Thyroid gland (tissue), 4 donors: ENCODE measurements at places on chromosomes 6 and 20. TPM values are rescaled to one million over a fixed set of nuclear protein-coding genes. Genes with fewer than 3 reads are reported as not detected.

GRCh38 chr6:161029195-161029809 is 37.7 kb downstream of the MAP3K4 start:
- H3K4me3 ChIP-seq: no peak overlapping the region
- H3K36me3 ChIP-seq: no peaks in the 10 kb centered on the region
- no peak for DNase-seq
- H3K4me1 ChIP-seq: no peaks in the 10 kb centered on the region
- H3K27me3 ChIP-seq: no peaks in the 10 kb centered on the region

GRCh38 chr6:7921046-7921445 is 10.5 kb upstream of the TXNDC5 start:
- no peaks in the 10 kb centered on the region for H3K27me3 ChIP-seq
- H3K27ac ChIP-seq: no peak overlapping the region
- H3K4me1 ChIP-seq: no peaks in the 10 kb centered on the region
- DNase-seq: no peak
- no peak overlapping the region for H3K4me3 ChIP-seq
- H3K36me3 ChIP-seq: no peaks in the 10 kb centered on the region

DNA sequence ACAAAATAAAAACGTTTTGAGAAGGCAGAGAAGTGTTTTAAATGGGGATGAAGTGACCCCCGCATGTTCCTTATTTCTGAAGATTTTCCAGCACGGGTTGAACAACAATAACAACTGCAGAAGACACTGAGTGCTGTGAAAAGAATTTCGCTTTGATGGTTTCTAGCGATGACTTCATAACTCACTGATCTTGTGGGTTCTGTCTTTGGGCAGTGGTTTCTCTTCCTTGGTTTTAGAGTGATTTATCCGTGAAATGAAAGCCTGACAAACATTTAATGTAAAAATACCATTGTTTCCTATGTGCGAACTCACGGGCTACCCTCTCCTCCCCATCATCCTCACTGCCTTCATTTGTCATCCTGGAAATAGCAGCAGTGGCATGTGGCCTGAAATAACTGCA is 793.9 kb downstream of the QKI start:
- H3K27ac ChIP-seq: no peak overlapping the region
- no peaks in the 10 kb centered on the region for H3K27me3 ChIP-seq
- H3K36me3 ChIP-seq: no peaks in the 10 kb centered on the region
- H3K4me1 ChIP-seq: no peaks in the 10 kb centered on the region
- DNase-seq: no peak

DNA sequence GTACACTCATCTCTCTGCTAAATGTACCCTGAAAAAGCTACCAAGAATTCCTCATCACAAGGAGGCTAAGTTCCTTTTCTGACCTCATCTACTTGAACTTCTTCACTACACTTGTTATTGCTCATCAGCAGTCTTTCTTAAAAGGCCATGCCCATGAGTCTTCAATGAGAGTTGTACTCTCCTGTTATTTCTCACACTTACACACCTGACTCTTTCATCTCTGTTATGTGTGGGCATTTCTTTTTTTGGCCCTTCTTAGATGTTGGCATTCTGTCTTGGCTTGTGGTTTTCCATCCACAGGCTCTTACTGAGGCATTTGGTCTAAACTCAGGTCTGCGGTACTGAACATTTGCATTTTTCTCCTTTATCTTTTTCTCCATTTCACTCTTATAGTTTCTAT is 10.7 kb upstream of the SLC17A1 start:
- H3K27me3 ChIP-seq: no peaks in the 10 kb centered on the region
- H3K36me3 ChIP-seq: no peaks in the 10 kb centered on the region
- DNase-seq: no peak
- H3K27ac ChIP-seq: no peak overlapping the region
- H3K4me3 ChIP-seq: no peak overlapping the region

CHMP4B gene
- 93.5 TPM for total RNA-seq

ABHD16B gene
- not detected for total RNA-seq

DNA sequence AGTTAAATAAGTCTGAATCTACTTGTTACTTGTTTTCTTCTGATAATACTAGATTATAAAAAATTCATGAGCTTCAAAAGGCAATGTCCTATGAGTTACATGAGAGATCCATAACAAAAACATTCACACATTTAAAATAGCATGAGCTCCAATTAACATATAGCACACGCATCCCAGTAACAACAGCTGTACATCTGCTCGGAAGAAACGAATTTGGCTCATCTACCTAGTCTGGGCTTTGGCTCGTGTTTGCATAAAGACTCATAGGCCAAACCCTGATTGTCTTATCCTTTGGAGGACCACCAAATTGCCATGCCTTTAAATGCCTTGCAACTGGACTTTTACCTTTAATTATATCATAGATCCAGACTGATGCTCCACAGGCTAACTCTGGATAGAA is 259.7 kb upstream of the CHD6 start:
- H3K4me1 ChIP-seq: no peaks in the 10 kb centered on the region
- no peak overlapping the region for H3K27ac ChIP-seq
- no peak overlapping the region for H3K4me3 ChIP-seq

HMGCLL1 gene
- total RNA-seq: 1.0 TPM

BHLHE23 gene
- not detected for total RNA-seq

DNA sequence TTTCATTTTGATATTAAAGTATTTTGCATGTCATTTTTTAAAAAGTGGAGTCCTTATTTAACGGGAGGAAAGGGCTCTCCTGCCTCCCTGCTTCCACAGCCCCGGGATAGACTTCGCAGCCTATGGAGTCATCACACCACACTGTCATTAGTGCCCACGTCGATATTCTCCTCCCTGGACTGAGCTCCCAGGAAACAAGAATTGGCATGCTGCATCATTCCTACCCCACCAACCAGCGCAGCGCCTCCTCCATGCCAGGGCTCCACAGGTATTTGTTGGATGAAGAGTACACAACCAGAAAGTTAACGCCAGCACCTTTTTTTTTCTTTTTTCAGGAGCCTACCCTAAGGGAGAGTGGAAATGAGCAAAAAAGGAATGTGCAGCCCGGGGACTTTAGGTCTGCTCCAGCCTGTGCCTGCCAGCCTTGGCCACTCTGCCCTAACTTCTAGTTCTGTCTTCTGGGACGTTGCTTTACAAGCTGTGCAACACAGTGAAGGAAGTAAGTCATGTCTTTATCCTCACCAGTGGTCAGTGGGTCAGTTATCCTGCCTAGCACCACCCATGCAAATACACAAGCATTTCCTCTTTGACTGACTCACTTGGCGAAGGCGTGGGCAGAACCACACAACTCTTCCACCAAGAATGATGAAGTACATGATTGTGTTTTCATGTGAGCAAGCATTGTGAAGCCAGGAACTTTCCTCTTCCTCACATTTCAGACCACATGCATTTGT is 180.7 kb upstream of the UST start:
- H3K27ac ChIP-seq: no peak overlapping the region
- H3K4me1 ChIP-seq: no peaks in the 10 kb centered on the region
- H3K36me3 ChIP-seq: no peaks in the 10 kb centered on the region
- H3K27me3 ChIP-seq: no peaks in the 10 kb centered on the region
- no peak for DNase-seq

GRCh38 chr6:35082733-35083403 is 58.3 kb downstream of the TCP11 start:
- no peaks in the 10 kb centered on the region for H3K27me3 ChIP-seq
- H3K27ac ChIP-seq: no peak overlapping the region
- peaks cover 2% of the 10 kb centered on the region for H3K4me1 ChIP-seq
- no peak overlapping the region for H3K4me3 ChIP-seq
- no peak for DNase-seq

DNA sequence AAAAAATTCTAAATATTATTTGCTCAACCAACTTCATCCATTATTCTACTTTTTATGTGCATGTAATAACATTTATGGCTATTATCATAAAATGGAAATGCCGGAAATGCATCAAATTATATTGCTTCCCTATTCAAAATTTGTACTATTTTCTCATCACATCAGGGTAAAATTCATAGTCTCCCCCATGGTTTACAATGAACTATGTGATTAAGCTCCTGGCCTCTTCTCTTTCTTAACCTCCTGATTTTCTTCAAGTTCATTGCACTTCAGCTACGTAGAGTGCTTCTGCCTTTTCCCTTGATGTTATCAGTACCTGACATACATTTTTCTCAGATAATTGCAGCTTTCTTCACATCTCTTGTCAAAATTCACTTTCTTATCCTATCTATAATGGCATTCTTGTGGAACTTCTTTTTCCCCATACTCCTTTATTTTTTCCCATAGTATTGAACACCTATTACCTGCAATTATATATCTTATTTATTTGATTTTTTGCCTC is 699.1 kb upstream of the ADGRB3 start:
- H3K4me1 ChIP-seq: no peaks in the 10 kb centered on the region
- no peak for DNase-seq
- no peak overlapping the region for H3K4me3 ChIP-seq
- no peak overlapping the region for H3K27ac ChIP-seq
- no peaks in the 10 kb centered on the region for H3K27me3 ChIP-seq
- no peaks in the 10 kb centered on the region for H3K36me3 ChIP-seq

COL21A1 gene
- total RNA-seq: 8.8 TPM

- no peak overlapping the region for H3K27ac ChIP-seq
- DNase-seq: no peak
- no peaks in the 10 kb centered on the region for H3K27me3 ChIP-seq
- H3K4me1 ChIP-seq: peaks cover 5% of the 10 kb centered on the region
- no peak overlapping the region for H3K4me3 ChIP-seq
- H3K36me3 ChIP-seq: no peaks in the 10 kb centered on the region
Measured at GRCh38 chr6:156437121-156437879, 339.9 kb upstream of the ARID1B start.

DNA sequence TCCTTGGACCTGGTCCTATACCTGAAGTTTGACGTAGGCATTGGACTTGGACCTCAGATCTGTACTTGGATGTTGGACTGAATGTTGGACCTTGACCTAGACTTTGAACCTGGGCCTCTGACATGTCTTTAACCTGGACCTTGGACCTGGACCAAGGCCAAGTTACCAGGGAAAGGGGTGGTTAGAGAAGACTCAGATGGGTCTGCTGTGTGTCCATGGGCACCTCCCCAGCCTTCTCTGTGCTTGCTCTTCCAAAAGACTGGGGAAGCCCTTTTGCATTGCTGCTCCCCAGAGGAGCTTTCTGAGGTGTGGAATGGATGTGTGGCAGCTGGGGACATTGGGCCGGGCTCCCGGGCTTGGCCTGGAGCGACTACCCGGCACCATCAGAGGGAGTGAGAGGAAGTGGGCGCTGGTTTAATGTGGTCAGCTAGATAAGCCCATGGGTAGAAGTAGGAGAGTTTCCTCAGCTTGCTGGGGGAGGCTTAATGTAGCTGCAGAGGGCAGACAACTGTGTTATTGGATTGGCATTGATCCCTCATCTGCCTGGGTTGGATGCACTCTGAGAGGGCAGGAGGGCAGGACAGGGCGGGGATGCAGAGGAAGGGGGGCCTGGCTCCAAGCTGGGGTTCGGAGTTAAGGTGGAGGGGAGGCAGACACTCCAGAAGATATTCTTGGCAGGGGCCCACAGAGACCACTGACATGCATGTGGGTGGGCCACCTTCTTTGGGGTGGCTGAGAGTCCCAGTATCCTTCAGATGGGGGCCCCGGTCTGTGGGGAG is 4.2 kb downstream of the SCRT2 start:
- H3K4me3 ChIP-seq: no peak overlapping the region
- DNase-seq: no peak
- H3K27me3 ChIP-seq: no peaks in the 10 kb centered on the region
- peaks cover 10% of the 10 kb centered on the region for H3K4me1 ChIP-seq
- no peaks in the 10 kb centered on the region for H3K36me3 ChIP-seq

- H3K36me3 ChIP-seq: no peaks in the 10 kb centered on the region
- H3K27ac ChIP-seq: no peak overlapping the region
- H3K27me3 ChIP-seq: no peaks in the 10 kb centered on the region
- no peaks in the 10 kb centered on the region for H3K4me1 ChIP-seq
- DNase-seq: no peak
Measured at GRCh38 chr6:69422475-69422874, 374.3 kb downstream of the LMBRD1 start.

MEA1 gene
- 61.7 TPM for total RNA-seq
